NCI-H2171 (cell line): ENCODE measurements at places on chromosomes 2 and 18.
A peak's percentile ranks its signal among the peaks of the same experiment; 100 is the strongest.

DNA sequence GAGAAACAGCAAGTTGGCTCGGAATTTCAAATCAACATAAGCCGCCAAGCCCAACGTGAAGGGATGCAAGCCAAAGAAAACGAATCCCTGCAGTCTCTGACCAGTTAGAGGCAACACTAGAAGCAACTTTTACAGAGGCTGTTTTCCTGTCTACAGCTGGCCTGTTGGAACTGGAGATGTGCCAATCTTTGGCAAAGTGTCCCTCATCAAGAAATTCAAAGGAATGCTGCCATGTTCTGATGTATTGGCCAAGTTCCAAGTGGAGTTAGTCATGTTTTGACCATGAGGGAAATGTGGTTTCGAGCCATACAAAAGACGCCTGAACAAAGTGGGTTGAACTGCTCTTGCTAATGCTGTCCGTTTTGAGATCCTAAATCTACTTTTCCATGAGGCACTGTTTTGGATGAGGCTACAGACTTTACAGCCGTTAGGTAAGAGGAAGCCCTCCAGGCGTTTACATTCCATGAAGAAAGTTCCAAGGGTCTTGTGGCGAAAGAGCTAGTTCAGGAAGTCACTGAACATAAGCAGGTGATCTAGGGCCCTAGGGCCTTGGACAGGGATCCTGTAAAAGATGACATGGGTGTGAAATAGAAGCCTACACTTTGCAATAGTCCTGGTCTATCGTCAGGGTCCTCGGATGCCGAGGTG, 140.7 kb upstream of the PXDN start:
- DNase-seq: no peak

GRCh38 chr2:27370816-27371620, 602 bp downstream of the SNX17 start:
- DNase-seq: peak; percentile 10

- no peak for DNase-seq
Observed at GRCh38 chr2:216126943-216127342, 17.8 kb downstream of the XRCC5 start.

- no peak for DNase-seq
Observed at GRCh38 chr2:149409506-149409905, 79.1 kb downstream of the LYPD6 start.
